ENCODE measurements at places on chromosomes 6 and 20.

DNA sequence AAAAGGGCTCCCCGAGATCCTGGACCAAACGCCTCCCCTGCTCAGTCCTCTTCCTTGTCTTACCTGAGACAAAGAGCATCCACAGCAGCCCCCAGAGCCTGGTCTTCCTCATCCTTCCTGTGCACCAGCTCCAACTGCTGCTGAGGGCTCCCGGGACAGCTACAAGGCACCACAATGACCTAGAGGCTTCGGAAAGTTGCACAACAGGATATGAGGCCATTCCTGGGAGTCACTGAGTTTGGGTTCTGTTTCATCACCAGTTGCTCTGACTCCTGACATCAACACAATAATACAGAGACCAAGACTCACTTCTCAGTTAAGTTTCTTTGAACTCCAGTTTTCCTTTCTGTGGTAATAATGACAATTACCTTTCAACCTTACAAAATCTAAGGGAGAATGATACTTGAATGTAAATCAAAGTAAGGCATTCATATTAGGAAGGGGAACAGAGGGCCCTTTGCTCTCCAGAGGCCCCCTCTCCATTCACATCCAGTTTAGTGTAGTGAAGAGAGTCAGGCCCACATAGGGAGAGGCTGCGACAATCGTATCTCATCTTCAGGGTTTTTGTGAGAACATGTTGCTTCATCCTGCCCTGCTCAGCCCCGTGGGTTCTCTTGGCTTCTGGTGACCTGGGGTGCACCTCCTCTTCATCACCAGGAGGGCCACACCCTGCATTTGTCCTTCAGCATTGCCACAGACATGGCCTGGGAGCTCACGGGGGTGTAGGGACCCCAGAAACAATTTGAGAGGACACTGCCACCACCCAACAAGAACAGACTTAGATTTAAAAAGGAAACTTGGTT is at the start of gene TREM1:
Gene TREM1, minus strand, starts transcription at position 139 of the 803 bp plus-strand sequence. Its CDS starts 27 bp downstream, at position 112.
- DNase-seq = no peak

DNA sequence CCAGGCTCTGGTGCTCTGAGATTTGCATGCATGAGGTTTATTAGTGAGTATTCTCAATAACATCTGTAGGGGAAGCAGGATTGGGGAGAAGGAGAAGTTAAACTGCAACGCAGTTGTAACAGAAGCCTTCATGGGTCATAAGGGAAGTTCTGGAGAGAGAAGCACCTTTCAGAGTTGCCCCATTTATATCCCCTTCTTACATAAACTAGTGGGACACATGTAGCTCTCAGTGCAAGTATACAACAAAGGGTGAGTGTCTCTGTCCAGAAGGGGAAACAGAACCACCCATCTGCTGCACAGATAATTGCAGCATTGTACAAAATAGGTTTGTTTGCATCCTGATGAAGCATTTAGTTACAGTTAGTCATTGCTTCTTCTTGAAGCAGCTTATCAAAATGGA is 4.3 kb upstream of the ADGB start:
- DNase-seq = no peak

- DNase-seq = no peak
These were observed 86.5 kb upstream of the MYL9 start for GRCh38 chr20:36454698-36455427.

GRCh38 chr6:127459231-127459641 is at the start of gene KIAA0408:
TSS of gene KIAA0408 (minus strand) at chr6:127459389. CDS start at chr6:127453981, 5,408 bp downstream.
- DNase-seq = no peak

DNA sequence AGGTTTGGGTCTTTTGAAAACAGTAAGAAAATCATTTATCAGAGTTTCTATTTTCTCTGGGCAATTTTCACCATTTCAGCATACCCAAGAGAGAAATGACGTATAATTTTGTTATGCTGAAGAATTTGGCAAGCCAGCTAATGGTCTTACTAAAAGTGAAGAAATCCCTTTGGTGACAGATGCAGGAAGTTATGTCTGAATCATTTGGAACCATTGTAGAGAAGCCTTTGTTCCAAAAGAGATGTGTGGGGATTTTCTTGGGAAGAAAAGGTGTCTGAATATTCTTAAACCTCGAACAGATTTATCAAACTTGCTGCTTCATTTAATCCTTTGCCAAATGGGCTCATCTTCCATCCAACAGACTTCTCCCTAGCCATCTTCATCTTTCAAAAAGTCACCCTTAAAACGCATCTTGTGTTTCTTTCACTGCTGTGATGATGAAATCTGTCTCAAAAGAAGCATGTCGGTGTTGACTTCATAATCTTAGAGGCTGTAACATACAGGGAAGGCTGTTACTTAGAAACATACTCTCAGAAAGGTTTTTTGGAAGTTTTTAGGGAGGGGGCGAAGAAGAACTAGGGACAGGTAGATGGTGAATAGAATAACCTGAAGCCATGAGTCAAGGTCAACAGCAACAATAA is 39.5 kb downstream of the CITED2 start:
- DNase-seq = no peak

Measured in CMK (cell line).